ENCODE measurements at places on chromosomes 16 and 17.

DNA sequence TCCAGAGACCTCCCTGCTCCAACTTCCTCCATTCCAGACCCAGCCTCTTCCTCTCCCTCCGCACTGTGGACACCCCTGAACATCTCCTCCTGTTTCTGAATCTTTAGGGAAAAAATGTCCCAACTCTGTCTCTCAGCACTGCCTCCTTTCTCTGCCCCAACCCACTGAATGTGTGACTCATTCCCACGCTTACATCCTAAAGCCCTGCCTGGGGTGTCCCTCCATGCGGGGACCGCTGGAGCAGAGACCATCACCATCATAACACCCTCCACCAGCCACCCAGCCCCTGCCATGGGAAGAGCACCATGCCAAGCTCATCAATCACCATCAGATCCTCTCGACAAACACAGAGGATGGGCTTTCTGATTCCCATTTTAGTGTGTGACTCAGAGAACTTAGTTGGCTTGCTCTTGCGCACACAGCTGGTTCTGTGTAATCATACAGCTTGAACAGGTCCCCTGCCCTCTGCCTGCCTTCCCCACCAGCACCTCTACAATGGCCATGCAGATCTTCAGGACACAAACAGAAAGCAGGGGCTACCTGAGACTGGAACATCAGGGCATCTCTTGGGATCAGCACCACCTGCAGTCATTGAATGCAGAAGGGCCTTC lies 10.7 kb downstream of the RPRML start:
- no peak for DNase-seq

- peak; percentile 52 for DNase-seq
Observed at GRCh38 chr16:67278773-67279295, 498 bp upstream of the PLEKHG4 start.

GRCh38 chr16:16867973-16868372 lies 489.0 kb downstream of the NPIPA7 start:
- DNase-seq = no peak

GRCh38 chr17:35870906-35871819 lies 2.5 kb upstream of the HEATR9 start:
- no peak for DNase-seq

DNA sequence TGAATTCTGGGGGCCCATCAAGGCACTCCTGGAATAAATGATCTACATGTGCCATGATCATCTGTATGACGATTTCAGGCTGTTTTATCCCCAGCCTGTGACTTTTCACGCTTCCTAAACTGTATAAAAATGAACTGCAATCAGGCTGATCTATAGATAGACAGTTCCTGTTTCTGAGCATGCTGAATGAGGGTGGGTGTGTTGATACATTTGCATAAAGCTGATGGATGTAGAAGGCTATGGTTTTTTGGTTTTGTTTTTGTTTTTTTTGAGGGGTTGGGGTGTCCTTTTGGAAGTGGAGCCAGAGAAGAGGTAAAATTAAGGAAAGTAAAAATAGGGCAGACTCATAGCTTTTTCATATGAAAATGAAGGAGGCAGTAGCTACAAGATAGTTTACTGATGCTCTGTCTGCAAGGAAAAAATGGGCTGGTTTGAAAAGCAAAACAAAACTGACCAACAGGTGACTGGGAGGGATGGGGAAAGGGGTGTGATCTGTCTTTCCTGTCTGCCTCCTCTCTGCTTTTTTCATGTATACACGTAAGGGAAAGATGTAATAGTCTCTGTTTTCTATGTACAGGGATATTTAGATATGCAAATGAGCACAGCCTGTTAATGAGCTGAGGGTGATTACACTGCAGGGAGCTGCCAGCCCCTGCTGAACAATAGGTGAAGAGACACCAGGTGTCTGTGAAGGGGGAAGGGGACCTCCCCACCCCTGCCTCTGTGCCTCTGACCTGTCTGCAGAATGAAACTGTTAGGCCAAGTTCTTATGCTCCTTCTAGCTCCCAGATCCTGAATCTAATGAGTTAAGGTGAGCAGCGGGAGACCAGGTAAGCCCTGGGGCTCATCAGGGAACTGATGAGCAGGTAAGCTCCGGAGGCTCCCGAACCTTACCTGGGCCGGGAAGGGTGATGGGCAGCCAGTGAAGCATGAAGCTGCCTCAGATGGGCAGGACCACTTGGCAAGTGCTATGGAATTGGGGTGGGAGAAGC lies 46.6 kb upstream of the LYRM9 start:
- DNase-seq = no peak

DNA sequence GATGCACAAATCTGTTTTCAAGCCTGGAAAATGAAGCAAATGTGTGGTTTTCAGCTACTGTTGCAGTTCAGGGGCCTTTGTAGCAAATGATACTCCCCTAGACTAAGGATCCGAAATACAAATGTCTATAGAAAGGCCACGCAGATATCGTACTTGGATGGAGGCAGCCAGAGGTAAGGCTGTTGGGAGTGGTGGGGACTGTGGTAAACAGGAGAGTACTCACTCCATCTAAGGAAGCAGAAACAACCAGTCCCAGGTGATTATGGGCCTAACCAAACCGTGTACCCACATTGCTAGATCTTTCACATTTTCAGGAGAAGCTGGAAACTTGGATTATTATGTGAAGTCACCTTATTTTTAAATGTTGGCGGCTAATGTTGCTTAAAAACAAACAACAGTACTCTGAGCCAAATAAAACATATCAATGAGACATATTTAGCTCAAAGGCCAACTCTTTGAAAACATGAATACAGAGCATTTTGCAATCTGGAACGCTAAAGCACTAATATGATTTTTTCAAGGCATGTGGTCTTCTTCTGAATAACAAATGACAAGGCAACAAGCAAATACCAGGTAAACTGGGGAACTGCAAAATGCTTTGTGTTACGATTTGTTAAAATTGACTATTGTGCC lies 110.1 kb downstream of the YPEL2 start:
- no peak for DNase-seq

- DNase-seq = no peak
Observed at GRCh38 chr17:27878776-27879562, 14.2 kb downstream of the LYRM9 start.

DNA sequence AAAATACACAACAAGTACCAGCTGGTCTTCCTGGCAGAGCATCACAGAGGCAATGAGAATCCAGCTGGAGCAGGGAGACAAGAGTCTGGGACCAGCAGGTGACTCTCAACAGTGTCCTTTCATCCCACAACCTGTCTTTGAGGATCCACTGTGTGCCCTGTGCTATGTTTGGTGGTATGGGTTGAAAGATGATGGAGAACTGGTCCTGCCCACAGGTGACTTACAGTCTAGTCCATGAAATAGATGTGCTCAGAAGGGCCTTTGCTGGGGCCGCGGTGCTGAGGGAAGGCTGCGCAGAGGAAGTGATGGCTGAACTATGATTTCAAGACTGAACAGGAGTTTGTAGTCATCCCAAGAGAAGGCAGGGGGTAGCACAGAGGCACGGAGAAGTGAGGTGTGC lies 17.9 kb downstream of the WNT3 start:
- no peak for DNase-seq

DNA sequence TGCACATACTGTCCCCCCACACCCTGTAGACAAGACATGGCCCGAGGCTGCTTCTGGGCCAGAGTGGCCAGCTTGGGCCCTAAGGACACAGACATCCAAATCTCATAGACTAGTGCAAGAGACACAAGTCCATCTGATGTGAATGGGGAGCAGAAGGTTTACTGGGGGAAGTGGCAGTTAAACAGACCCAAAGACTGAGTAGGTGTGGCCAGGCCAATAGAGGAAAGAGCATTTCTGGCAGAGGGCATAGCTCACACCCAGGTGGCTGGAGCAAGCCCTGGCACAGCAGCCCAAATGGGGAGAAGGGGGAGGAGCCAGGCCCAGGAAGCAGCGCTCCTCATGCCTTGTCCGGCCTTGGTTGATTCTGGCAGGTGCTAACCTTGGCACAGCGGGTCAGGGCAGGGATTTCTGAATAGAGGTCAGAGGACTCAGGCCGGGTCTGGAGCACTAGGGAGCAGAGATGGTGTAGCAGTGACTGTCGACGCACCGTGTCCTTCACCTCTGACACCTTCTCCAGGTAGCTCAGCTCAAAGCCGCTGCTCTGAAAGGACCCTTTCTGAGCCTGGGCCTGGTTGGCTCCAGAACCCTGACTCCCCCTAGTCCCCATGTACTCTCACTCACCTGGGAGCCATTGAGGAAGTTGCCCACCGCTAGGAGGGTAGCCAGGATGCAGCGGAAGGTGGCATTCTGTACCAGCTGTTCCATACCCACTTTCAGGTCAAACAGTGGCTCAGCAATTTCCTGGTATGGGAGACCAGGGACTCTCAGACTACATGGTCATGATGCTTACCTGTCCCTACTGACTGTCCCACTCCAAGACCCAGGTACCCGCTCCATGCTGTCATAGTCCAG lies 4.1 kb downstream of the TMEM208 start:
- no peak for DNase-seq

DNA sequence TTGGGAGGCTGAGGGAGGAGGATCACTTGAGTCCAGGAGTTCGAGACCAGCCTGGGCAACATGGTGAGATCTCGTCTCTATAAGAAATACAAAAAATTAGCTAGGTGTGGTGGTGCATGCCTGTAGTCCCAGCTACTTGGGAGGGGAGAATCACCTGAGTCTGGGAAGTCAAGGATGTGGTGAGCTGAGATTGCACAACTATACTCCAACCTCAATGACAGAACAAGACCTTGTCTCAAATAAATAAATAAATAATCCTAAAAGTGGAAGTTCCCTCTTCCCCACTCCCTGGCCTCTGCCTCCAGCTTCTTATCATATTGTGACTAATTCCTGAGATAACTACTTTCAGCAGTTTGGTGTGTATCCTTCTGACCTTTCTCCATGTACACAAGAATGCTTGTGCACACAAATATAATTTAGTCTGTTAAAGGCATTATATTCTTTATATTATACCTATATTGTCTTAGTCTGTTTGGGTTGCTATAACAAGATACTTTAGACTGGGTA lies 23.5 kb upstream of the DNAJA2 start:
- DNase-seq = no peak

- DNase-seq = peak; percentile 4
Observed at GRCh38 chr16:3490911-3491629, 4.2 kb downstream of the C16orf90 start.

GRCh38 chr17:51860954-51861561 lies 297.5 kb downstream of the CA10 start:
- DNase-seq = peak; percentile 5

DNA sequence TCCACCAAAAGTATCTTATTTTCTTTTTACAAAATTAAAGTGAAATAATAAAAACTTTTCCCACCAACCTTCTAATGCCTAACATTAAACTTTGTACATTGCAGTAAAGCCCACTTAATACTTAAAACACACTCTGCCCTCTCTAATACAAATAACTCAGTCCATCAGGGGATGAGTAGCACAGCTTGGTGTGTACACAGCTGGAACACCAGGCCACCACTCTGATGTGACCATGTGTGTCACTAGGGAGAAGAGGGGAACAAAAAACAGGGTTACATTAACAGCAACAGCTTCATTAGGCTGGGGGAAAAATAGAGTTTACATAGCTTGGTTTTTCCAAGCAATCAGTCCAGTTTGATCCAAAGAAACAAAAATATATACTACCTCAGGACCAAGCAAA lies 295.0 kb downstream of the CEP112 start:
- DNase-seq = no peak

- DNase-seq = peak; percentile 96
Observed at GRCh38 chr16:4944333-4945281, 7.7 kb upstream of the PPL start.

DNA sequence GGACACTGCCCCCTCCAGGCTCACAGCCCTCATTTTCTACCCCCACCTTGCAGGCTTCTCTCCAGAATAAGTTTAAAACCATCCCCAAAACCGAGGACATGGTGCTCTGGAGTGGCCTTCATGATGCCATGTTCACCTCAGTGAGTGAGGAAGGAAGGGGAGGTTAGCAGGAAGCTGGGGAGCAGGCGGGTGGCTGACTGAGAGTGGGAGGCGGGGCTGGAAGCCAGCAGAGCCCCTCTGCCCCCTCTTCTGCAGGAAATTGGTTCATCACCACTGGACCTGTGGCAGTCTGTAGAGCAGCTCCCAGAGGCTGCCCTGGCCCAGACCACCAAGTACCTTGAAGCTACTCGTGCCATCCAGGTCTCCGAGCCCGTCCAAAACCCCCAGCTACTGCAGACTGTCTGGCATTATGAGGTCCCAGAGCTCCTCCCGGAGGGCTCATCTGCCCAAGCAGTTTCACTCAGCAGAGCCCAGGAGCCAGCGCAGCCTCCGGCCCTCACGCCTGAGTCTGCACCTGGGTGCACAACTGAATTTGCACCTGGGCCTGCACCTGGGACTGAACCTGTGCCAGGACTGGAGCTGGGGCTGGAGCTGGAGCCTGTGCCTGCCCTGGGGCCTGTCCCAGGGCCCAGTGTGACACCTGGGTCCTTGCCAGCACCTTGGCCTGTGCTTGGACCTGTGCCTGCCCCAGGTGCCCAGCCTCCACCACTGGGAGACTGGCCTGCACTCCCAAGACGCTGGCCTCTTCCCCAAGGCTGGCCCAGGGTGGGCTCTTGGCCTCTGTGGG lies 19.0 kb downstream of the C16orf96 start:
- no peak for DNase-seq

DNA sequence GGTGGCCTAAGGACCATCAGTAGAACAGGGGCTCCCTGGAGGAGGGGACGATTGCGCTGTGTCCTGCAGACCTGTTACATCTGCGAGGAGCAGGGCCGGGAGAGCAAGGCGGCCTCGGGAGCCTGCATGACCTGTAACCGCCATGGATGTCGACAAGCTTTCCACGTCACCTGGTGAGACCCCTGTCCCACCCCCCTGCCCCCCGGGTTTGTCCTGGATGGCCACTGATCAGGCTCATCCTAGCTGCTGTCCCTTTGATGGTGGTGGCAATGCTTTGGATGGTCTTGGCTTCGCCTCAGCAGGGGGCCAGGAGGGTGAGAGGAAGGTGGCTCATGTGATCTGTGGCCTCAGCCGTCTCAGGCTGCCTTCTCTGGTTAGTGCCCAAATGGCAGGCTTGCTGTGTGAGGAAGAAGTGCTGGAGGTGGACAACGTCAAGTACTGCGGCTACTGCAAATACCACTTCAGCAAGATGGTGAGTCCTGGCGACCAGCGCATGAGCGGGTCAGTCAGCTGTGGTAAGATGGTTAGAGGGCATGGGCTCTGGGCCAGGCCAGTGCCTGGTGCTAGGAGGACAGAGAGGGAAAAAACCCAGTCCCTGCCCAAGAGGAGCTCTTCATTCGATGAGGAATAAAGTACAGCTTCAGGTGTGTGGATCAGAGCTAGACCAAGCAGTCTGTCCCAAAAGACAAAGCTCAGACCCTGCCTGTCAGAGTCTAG lies 4.2 kb downstream of the MLLT6 start:
- no peak for DNase-seq

- no peak for DNase-seq
Observed at GRCh38 chr16:24890746-24891145, 45.0 kb downstream of the SLC5A11 start.

- DNase-seq = peak; percentile 46
Observed at GRCh38 chr16:84617041-84617790, 662 bp downstream of the COTL1 start.

GRCh38 chr17:44002141-44002848 lies 2.1 kb upstream of the NAGS start:
- DNase-seq = peak; percentile 69

- no peak for DNase-seq
Observed at GRCh38 chr16:50500171-50500874, 47.9 kb upstream of the NKD1 start.

GRCh38 chr16:70428178-70428998 lies 10.5 kb downstream of the ST3GAL2 start:
- peak; percentile 90 for DNase-seq

All from GM03348 (cell line).